ENCODE measurements at places on chromosomes 12 and 14.

DNA sequence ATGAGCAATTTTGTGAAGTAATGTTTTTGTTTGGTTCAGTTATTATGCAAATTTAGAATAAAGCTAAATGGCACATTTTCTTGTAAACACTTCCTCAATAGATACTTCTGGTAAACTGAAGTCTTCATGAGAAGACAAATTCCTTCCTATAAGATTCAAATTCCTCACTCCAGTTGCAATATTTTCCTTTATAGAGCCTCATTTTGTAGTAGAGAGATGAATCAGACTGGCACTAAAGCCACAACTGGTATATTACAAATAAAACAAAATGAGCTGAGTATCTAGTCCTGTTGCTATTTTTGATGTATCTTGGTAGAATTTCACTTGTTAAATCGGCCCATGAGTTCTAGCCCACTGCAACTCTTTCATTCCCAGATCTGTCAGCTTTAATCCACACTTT lies 5.5 kb downstream of the LGR5 start:
- no peak for DNase-seq

GRCh38 chr14:21092273-21093011 lies 6.0 kb downstream of the ZNF219 start:
- peak; percentile 88 for DNase-seq

GRCh38 chr12:65948320-65949008 lies 124.2 kb downstream of the HMGA2 start:
- DNase-seq = no peak

- DNase-seq = no peak
Measured at GRCh38 chr12:11798006-11798708, 148.7 kb downstream of the ETV6 start.

DNA sequence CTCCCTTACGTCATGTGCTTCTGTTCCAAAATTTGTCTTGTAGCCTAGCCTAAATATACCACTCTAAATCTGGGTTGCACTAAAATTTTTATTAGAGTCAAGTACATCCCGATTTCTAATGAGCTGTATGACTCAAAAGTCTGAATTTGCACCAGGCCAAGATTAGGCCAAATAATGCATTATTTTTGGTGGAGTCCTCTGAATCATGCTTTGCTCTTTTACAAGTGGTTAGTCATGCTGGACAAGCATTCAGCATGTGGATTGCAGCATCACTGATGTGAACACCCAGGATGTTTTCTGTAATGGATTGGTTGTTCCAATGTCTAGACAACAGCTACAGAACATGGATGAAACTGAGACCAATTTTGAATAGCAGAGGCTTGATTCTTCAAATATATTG lies 23.7 kb downstream of the HEBP1 start:
- no peak for DNase-seq

- DNase-seq = no peak
Measured at GRCh38 chr12:46480724-46481123, 108.2 kb upstream of the SLC38A2 start.

DNA sequence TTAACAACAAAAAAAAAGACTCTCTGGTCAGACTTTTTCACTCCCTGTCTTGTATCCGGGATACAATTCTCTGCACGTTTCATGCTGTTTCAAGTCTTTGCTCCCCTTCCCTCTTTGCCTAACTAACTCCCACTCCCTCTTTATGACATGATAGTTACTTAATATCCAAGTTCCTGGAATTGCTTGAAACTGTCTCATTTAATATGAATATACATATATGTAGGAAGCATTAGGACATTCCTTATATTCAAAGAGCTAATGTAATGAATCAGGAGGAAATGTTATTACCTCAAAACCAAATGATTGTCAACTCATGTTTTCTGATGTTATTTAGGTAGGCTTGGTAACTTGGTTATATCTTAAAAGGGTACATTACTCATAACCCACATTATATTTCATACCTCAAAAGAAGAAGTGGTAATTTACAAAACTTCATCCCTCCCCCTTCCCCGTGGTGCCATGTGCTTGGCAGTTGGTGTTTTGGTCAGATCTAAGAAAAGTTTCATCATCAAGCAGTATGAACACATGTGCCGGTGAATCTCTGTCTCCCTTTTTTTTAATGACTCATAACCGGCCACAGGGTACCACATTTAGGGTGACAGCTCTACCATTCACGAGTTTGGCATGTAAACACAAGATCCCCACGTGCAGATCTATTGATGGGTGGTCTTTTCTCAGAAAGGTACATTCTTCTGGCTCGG lies 56.5 kb downstream of the HCAR2 start:
- DNase-seq = peak; percentile 37

DNA sequence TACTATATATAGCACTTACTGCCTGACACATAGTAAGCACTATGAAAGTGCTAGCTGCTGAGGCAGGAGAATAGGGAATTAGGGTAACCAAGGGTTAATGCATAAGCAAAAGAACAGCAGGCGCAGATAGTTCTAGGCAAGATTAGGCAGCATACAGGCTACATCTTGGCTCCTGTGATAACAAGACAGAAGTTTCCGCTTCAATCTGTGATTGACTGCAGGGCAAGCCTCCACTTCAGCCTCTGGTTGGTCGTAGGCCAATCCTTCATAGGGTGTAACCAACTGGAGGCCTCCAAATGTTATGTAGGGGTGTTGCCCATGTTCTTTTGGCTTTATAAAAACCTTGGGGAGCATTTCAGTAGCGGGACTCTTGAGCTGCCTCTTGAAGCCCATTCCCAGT lies 46.9 kb downstream of the KLHL28 start:
- no peak for DNase-seq

DNA sequence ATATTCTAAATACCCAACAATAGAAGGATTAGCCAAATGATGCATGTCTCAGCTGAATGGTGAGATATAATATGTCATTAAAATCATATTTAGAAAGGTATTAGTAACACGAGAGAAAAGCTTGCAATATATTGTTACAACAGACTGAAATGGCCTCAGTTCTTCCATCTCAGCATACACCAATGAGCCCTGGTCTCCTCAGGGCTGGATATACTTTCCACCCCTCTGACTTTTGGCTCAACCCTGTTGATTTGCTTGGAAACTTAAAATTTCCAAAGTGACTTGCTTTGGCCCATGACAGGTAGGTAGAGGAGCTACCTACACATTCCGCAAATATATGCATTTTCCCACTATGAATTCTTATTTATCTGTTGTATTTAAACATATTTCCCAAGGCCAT lies 908.1 kb upstream of the TMEM132C start:
- no peak for DNase-seq
